ENCODE measurements at places on chromosomes 2 and 18.

DNA sequence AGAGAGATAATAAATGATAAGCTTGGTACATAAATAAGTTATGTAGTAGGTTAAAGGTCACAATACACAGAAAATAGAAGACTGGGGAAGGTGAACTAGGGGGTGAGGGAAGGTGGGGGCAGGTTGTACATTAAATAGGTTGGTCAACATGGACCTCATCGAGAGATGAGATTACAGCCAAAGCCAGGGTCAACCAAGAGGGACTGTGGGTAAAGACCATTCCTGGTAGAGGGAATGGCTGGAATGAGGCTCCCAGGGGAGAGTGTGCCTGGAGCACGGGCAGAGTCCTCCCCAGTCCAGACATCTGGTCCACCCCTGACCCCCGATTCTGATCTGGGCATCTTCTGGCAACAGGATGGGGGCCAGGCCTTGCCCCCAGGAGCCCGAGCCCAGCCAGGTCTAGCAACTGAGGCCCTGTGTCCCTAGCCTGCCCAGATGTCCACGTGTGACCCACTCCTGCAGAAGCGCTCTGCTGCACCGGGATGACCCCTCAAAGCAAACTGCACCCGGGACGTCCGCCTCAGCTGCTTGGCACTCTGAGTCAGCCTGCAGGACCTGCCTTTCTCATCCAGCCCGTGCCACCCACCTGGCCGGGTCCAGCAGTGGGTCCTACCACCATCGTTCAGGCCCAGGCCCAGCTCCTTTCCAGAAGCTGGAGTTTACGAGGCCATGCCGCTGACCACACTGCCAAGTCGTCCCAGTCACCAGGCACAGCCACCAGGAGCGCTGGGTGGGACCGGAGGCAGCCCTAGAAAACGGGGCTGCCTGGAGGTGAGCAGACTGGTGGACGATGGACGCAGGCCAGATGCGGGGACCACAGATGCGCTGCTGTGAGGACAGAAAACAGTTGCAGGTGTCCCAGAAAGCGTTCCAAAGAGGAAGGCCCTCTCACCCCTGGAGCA, 56.2 kb upstream of the ID2 start:
- no peak for DNase-seq

- DNase-seq: no peak
Measured at GRCh38 chr2:118386641-118387302, 298.5 kb downstream of the INSIG2 start.

DNA sequence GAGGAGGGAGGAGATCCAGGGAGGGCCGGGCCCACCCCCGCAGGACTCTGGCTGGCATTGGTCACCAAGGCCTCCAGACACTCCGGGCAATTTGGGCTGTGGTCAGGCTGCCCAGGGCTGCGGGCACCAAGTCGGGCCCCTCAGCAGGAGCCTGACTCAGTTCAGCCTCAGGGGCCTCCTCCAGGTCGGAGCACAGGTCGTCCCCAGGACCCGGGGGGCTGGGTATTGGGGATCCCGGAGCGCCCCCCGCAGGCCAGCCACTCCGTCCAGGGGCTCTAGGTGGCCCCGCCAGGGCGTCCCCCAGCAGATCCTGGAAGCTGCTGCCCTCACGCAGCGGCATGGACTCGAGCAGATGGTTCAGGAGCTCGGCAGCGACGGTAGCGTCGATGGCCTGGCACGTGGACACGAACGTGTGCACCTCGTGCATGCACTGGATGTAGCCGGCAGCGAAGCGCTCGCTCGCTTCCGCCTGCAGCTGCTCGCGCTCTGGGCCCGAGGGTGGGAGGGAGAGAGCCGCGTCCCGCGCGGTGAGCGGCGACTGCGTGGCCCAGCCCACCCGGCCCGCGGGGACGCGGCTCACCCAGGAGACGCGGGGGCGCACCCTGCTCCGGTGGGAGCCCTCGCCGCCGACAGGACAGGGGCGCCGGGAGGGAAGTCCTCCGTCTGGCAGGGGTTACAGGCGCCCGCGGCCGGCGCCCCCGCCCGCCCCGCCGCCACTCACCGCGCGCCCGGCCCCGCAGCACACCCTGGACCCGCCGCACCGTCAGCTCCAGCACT, 884 bp downstream of the HES6 start:
- peak; percentile 50 for DNase-seq

DNA sequence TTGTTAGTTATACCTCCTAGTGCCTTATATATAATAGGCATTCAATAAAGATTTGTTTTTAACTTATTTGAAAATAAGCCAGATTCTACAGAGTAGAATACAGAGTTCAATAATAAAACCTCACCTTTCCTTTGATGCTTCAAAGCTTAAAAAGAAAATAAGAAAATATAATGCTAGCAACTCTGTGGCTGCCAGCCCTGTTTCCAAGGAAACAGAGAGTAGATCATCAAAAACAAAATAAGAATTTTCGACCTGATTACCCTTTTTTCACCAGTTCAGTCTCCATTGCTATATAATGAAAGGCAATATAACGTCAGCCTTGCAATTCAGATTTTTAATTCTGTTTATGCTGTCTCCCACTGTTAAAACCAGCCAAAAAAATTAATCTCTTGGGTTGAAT, 8.9 kb upstream of the PGAP1 start:
- no peak for DNase-seq

DNA sequence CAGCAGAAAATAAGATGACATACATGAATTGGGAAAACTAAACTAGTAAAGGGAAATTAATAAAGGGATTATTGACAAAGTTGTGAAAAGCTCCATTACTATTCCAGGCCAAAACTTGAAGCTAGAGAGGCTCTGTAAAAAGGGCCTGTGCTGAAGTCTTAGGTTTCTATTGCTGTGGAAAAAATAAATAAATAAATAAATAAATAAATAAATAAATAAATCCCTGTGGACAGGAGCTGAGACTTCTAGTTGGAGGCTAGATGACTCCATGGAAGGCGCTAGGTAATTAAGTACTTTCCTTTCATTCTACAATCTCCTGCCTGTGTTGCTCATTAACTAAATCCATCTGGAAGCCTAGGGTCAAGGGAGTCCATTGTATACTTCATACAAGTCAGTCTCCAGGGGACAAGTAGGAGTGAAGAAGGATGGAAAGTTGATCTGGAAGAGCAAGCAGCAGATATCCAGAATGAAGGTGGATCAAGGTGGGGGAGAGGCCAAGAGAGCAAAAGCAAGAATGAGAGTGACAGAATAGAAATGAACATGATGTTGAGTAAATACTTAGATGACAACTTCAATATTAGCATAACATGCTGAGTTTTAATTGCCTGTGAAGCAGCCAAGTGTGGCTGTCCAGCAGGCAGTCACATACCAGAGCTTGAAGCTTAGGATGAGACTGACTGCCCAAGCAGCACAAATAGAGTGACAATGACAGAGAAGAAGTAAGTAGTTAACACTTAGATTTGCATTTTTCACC, 26.2 kb upstream of the CCNT2 start:
- DNase-seq: no peak

- no peak for DNase-seq
Measured at GRCh38 chr2:46841621-46842020, 74.0 kb downstream of the MCFD2 start.

- no peak for DNase-seq
Measured at GRCh38 chr18:31789409-31789808, 28.7 kb upstream of the SLC25A52 start.

DNA sequence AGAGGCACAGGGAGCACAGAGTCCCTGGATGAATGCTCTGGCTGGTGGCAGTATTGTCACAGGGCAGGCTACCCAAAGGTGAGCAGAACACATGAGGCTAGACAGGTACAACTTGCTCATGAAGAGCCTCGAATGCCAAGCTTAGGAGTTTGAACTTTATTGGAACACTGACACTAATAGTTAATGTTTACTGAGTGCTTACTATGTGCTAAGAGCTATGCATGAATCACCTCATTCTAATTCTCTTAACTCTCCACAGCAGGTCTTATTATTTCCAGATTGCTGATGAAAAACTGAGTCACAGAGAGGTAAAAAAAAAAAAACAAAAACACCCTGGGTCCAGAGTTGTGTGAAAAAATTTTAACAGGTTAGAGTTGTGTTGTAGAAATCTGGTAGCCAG, 6.1 kb upstream of the EMX1 start:
- no peak for DNase-seq

DNA sequence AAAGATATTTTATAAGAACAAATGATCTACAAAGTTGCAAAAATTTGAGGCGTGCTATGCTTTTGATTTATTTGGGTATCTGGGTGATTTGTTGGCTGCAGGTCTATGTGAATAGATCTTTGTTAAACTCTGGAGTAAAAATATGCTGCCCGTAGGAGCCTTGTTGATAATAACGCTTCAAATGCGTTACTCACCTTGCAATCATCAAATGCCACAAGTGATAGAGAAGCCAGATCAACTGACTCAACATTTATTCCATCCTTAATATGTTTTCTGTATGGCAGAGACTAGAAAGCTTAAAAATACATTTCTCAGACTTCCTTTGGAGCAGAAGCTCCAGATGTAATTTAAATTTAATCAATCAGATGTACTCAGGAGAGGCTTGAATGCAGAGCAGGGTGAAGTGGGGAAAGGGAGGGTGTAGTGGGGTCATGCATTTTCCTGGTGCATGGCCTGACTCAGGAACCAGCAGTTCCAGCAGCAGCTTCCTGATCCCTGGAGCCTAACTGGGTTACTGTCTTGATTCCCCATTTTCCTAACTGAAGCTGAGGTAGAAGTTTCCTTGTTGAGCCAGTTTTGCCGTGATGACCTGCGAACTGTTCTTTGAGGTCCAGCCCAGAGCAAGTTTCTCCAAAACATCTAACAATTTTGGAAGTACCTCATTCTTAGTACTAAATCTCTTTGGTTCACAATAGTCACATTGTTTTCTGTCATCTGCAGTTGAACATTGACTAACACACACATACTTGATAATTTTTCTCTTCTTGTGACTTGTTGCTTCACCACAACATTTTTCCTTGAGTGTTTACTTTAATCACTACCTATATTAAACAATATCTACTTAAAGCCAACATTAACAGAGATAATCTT, 284.7 kb upstream of the CWC22 start:
- no peak for DNase-seq

DNA sequence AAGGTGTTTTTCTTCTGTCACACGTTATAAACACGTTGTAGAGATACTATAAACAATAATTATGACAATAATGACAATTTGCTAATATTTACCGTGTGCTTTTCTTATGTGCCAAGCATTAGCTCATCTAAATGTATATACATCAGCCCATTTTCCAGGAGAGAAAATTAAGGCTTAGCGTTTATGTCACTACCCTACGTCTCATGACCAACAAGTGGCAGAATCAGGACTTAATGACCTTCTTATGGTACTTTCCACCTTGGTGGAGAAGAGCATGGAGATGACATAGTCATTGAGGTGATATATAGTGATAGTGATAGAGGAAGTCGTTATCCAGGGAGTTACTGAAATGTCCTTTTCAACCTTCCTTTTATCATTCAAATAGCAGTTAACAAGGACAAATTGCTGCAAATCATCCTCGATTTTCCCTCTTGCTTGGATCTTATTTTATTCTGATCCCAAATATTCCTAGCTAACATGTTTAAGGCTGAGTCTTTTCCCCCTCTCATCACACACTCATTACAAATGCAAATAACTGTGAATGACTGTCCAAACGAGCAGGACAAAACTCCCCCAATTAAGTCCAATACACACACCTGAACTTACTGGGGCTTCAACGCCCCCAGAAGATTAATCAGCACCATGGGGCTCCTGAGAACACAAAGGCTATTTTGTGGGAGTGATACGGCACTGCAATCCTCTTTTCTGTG, 27.3 kb downstream of the SPRED2 start:
- DNase-seq: no peak

DNA sequence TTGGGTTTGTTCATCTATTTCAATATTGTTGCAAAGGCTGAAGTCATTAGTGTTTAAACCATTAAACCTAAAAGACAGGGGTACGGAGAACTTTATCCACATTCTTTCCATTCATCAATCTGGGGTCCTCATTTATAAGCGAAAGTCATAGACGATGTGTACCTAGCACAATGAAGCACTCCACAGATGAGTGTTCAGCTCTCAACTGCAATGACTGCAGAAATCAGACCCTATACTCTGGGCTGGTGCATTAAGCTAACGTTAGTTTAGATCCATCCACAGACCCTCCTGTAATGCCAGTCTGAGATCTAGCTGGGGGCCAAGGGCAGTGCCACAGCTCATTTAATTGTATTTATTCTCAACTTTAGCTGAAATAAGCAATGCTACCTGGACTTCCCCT, 155.2 kb downstream of the AFF3 start:
- no peak for DNase-seq

- no peak for DNase-seq
Measured at GRCh38 chr18:61435064-61435652, 101.9 kb downstream of the CDH20 start.

GRCh38 chr2:211875488-211875887, 663.1 kb downstream of the ERBB4 start:
- DNase-seq: no peak

DNA sequence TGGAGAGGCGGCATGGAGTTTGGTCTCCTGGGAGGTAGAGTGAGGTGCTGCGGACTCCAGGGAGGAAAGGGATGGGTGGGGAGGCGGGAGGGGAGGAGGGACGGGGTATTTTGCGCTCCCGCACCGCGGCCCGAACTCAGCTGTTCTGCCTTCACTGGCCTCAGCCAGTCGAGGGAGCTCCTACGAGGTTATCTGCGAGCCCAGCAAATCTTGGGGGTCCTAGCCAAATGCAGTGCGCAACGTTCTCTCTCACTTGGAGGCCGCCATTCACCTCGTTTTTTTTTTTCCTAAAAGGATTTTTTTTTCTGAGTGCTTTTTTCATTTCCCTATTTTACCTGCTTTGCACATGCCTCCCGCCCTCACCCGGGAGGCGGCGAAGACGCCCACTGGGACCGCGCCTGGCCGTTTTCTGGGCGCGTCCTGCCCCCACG, 877 bp upstream of the BCL2L11 start:
- no peak for DNase-seq

- no peak for DNase-seq
Measured at GRCh38 chr2:21890041-21890440, 766.3 kb downstream of the TDRD15 start.

DNA sequence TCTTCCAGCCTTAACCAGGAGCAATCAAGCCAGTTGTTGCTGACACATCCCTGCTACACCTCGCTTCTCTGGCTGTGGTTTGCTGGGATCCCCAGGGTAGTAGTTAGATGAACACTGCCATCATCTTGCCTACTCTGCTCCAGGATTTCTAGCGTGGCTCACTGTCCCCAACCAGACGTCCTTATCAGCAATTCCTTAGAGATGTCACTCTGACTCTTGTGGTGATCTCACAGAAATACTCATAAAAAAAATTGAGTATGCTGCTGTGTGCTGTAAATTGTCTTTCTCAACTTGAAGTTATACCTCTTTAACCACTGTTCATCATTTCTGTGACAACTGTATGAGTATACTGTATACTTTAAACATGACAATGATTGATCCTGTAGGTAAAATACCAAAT, 63.2 kb downstream of the PLCL1 start:
- DNase-seq: no peak

Measured in breast epithelium (tissue), 4 donors.